ENCODE measurements at places on chromosomes 2 and 18.

GRCh38 chr2:172489681-172490080, 62.3 kb downstream of the ITGA6 start:
- no peak for DNase-seq

DNA sequence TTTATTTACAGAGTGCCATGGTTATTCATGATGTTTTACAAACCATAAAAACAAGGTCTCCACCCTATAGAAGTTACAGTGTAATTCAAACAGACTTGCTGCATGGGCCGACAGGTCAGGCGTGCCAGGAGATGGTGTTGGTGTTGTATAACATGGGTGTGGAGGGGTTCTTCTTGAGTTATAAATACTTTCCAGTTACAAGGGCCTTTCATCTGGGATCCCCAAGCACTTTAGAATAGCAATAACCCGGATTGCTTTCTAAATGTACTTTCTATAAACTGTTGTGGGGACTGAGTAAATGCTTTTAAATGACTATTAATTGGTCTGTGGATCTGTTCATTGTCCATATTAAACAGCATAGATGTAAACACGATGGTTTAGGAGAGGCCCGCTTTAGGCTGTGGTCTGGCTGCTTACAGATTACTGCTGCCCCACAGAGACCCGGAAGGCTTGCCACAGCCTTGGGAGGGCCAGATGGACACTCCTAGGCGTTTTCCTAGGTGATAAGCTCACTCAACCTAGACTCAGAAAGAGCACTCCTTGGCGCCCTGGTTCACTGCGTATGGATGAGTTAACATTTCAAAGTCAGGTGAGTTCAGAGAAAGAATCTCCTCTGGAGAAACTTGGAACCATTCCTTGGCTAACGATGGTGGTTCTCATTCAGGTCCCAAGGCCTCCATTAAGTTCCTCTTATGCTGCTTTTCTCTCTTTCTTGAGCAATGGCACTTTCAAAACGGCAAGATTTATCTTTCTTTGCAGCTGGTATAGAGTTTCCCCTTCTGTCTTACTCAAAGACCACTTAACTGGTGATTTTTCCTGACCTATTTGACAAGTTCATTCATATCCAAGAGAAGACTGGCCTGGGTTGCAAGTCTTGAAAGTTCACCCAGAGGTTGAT, 3.6 kb upstream of the KIAA2012 start:
- no peak for DNase-seq

GRCh38 chr2:134207589-134208209, 46.2 kb upstream of the MGAT5 start:
- DNase-seq, result peak; percentile 30

DNA sequence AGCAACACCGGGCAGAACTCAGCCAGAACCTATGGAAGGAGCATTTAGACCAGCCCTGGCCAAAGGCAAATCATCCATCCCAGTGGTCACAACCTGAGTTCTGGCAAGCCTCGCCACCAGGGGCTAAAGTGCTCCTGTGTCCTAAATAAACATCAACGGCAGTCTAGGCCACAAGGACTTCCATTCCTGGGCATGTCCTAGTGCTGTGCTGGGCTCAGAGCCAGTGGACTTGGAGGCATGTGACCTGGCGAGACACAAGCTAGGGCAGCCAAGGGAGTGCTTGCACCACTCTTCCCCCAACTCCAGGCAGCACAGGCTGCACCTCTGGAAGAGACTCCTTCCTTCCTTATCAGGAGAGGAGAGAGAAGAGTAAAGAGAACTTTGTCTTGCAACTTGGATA, 69.0 kb downstream of the ST6GAL2 start:
- no peak for DNase-seq

DNA sequence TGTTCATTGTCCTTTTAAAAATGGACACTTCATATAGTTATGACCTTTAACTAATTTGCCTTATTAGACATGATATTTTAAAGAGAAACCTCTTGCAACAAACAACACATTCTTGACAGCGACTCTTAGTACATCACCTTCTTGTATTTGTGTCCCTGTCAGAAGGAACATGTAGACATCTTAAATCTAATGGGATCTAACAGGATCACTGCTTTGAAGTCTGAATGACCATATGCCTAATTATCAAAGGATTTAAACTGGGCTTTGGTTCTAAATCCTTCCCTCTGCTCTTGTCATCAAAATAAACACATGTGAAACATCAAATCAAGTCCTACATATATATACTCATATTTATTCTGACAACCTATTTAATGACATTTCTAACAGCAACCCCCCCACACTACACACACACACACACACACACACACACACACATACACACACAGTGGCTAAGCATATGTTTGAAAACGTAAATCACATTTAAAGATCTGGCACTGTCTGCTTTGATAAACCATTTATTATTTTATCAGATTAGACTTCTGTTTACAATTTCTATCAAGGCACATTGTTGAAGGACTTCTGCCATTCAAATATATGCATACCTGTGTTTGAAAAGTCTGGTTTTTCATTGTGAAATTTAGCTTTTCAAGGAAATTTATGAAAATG, 4.2 kb downstream of the GALNT13 start:
- DNase-seq, result no peak

DNA sequence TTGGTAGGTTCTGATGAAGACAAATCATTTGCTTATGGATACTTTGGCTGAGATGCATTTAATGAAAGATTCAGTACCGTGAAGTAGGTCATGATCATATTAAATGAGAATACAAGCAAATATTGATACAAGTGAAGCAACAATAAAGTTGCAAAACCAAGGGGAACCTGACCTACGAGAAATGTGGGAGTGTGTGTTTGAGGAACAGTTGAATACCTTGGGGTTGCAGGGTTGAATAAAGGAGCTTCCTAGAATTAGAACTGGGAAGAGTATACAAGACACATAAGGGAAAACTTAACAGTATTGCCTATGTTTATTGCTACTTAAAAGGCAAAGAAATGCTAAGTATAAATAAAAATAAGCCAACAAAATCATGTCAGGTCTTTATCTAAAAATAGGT, 702.9 kb downstream of the ERBB4 start:
- DNase-seq, result no peak

DNA sequence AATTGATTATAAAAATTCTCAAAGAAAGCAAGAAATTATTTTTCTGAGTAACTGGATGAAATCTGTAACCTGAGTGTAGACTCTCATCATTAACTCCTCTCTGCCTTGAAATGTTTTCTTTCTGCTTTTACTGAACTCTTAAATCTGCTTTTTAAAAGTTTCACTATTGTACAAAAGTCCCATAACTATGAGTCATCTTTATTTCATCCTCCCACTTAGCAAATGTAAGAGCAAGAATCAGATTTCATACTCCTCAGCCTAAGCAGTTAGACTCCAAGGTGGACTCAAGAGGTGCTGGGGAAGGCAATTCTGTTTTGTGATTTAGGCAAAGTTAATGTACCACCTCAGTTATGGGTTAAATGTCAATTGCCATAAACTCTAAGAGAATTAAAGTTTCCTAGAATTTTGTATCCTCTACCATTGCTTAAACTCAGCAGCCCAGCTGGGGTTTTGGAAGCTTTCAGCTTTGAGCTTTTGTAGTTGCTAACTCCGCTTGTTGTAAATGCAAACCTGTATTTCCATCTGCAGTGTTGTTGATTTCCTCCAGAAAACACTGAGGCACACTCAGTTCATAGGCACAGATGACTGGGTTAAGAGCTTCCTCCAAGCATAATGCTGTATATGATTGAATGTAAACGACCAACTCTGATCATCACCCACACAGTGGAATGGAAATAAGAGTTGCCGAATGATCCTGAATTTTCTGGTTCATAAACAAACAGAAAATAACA, 268.8 kb downstream of the ARHGAP15 start:
- no peak for DNase-seq

DNA sequence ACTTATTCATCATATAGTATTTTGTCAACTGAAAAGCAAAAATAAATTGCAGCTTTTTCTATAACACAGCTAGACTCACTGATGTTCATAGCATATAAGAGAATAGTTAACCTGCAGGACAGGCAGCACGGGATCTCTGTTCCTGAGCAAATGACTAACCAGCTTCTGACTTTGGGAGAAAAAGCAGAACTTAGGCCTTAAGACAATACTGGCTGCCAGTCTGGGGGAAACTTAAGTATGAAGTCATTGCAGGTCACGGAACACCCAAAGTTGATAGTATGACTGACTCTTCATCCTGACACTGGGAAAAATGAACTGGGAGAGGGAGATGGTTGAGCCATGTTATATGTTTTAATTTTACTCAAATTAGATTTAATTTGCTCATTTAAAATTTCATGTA, 113.0 kb downstream of the DPP4 start:
- no peak for DNase-seq

GRCh38 chr2:165793779-165794535, at the start of gene GALNT3:
Gene GALNT3 (minus strand): TSS chr2:165794247. CDS start chr2:165770700, 23,547 bp downstream.
- no peak for DNase-seq

DNA sequence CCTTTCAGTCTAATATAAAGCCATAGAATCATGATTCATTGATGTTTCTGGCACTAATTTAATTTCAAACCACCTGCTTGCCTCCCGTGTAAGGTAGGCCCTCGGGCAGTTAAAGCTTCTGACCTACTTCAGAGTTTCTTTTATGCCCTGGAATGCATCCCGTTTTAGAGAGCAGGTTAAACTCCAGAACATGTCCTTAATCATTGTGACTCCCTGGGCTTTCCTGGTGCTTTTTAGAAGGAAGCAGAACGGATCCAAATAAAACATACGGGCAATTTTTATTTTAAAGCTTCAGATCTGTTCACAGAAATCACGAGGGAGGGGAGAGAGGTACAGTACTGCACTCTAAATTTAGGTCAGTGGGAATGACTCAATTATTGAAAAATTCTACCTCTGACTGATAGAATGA, 134.8 kb downstream of the GCA start:
- DNase-seq, result no peak

GRCh38 chr2:10410001-10410822, 37.9 kb downstream of the ODC1 start:
- no peak for DNase-seq

- no peak for DNase-seq
Observed at GRCh38 chr18:7224198-7224597, 6.7 kb upstream of the LRRC30 start.

DNA sequence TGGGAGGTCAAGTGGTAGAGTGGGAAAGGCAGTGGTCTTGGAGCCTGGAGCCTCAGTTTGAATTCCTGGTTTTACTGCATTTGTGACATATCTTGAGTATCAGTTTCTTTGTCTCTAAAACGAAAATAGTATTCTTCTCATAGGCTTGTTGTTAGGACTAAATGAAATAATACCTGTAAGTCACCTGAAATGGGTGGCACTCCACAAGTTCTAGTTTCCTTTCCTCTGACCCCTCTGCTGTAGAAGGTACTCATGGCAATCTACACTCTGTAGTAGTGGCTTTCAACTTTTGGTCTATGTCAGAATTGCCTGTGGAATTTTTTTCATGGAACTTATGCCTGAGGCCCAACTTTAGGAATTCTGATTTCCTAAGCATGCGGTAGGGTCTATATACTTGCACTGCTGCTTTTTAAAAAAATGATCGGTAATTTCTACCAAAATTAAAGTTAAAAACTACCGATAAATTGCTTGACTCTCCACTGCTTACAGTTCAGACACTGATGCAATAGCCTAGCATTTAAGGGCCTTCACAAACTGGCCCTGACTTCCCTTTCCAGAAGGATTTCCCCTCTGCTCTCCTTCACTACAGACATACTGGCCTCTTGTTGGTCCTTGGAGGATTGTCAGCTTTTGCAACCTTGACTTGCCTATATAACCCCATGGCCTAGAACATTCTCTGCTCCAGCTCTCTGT, 47.2 kb downstream of the PLEK start:
- no peak for DNase-seq

DNA sequence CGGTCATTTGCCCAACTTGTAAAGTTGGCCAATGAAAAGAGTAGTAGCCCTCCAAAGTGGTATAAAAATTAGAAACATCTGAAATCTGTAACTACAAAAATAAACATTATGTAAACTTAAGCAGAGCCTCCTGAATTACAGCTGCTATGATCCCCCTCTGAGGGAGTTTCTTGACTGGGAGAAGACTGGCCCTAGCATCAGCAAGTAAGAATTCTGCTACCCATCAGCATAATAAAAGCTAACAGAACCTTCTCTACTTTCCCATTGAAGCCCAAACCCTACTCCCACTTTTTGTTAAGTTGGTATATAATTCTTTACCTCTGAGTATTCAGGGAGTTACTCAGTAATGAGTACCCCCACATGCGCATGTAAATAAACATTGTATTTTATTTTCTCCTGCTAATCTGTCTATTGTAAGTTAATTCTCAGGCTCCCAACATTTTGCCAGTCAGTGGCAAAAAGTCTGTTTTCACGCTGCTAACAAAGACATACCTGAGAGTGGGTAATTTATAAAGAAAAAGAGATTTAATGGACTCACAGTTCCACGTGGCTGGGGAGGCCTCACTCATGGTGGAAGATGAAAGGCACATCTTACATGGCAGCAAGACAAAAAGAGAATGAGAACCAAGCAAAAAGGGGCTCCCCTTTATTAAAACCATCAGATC, 71.3 kb downstream of the MYL12B start:
- DNase-seq, result no peak

GRCh38 chr2:224999754-225000153, 42.5 kb downstream of the DOCK10 start:
- DNase-seq, result no peak

DNA sequence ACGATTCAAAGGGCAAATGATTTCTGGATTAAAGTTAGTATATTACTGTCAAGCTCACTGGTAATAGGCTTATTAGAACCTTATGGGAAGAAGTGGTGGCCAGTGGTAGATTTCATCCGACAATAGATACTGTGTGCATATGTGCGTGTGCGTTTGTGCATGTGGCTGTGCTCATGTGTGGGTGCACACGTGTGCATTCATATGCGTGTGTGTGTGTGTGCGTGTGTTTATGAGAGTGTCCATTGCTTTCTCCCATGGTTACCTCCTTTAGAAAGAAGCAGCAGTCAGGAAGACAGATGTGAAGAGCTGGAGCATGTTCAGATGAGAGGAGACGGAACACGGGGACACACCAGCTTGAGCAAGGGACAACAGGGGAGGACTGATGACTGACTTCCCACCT, 8.9 kb upstream of the MROH2A start:
- DNase-seq, result no peak
